Activated CD8-positive, alpha-beta memory T cell treated with anti-CD3 and anti-CD28 coated beads for 4 hours (primary cell): ENCODE measurements at places on chromosomes 13 and 19.

DNA sequence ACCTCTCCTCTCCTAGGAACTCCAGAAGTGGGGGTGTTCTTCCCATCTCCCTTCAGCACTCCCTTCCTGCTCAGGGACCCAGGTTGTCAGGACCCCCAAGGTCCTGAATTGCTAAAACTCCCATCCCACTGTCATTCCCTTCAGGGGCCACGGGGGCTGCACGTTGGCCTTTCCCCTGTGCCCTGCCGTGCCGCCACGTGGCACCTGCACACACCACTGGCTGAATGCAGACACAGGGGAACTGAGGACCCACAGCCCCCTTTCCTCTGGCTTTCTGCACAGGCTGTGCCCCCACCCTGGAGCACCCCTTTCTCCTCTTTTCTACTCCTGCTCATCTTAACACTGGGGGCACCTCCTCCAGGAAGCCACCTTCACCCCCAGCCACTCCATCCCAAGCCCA lies 9.0 kb downstream of the SHANK1 start:
- DNase-seq: no peak

DNA sequence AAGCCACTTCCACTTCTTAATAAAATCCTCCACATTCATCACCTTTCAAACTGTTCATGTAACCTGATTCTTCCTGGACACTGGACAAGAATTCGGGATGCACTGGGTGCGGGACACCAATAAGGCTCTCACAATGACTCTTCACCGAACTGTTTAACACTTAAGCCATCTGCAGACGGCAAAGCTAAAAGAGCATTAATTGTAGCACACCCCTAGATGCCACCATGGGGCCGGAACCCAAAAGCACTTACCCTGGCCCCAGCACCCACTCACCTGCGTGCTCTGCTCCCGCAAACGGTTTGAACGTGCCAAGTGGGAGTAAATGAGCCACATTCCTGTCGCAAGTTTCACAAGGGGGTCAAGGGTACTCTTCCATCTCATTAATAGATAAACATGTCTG lies 254.3 kb upstream of the PRR20A start:
- no peak for DNase-seq

GRCh38 chr13:66618702-66619101 lies 611.4 kb downstream of the PCDH9 start:
- DNase-seq: no peak

- no peak for DNase-seq
These were observed 451.1 kb downstream of the FOXO1 start for GRCh38 chr13:40215311-40215710.

DNA sequence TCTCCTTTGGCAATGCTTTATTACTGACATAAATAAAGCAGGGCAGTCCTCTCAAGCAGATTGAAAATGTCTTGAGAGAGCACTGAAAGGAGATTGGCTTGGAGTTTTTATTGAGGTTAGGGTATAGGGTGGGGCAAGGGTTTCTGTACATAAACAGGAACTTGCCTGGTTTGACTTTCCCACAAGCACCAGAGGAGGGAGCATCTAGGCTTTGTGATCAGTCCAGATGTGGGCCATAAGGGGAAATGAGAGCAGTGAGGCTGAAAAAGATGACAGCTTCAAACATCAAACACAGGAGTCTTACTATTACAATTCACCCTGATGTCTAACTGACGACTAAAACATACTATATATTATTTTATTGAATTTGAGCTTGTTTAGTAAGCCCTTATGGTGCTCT lies 260.9 kb downstream of the MTUS2 start:
- DNase-seq: no peak

- DNase-seq: no peak
These were observed 63.7 kb upstream of the IPO5 start for GRCh38 chr13:97889803-97890202.

DNA sequence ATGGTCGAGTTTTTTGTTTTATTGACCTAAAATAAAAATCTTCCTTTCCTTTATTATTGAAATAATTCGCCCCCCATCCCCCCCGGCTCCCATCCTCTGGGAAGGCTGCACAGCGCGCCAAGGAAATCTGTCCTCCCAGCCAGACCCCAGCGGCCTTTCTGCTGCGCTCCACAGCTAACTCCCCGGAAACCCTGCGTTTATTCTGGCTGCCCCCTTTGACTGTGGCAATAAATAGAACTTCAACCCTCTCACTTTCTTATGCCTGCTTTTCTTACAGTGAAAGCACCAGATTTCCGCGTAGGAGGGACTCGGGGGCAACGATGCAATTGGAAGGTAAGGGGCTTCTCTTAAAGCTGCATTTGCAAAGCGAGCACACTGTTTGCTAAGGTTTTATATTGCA lies 9.7 kb upstream of the C19orf12 start:
- DNase-seq: no peak

- DNase-seq: no peak
These were observed 198.5 kb downstream of the KATNAL1 start for GRCh38 chr13:30108913-30109237.

DNA sequence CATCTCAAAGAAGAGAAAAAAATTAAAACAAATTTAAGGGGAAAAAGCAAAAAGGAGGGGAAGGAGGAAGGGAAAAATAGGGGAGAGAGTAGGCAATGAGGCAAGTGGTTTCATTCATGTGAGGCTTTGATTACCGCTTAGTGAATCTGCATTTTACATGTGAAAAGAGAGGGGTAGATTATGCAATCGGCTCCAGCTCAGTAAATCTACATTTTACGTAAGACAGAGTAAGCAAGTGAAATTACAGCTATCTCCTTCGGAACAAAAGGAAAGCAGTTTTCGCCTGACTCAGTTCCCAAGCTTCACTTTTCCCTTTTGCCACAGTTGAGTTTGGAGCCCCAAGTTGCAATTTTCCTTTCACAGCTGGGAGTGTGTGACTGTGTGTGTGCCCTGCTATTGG lies 16.0 kb upstream of the OLFM2 start:
- no peak for DNase-seq

GRCh38 chr13:29943273-29943672 lies 92.9 kb upstream of the UBL3 start:
- no peak for DNase-seq

DNA sequence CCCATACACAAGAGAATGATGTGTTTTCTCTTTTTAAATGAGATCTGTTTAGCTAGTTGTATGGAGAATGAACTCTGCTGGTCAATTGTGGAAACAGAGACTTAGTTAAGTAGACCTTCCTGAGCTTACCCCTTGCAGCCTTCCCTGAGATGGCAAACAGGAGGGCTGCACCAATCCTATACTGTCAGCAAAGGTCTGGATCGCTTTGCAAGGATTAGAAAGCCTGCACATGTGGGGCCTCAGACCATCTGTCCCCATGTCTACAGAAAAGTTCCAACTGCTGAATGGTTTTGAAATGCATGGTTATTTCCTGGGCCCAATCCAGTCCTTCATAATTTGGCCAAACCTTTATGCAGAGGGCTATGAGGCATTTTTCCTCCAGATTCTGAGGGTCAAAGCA lies 183.9 kb upstream of the SLC10A2 start:
- DNase-seq: no peak

DNA sequence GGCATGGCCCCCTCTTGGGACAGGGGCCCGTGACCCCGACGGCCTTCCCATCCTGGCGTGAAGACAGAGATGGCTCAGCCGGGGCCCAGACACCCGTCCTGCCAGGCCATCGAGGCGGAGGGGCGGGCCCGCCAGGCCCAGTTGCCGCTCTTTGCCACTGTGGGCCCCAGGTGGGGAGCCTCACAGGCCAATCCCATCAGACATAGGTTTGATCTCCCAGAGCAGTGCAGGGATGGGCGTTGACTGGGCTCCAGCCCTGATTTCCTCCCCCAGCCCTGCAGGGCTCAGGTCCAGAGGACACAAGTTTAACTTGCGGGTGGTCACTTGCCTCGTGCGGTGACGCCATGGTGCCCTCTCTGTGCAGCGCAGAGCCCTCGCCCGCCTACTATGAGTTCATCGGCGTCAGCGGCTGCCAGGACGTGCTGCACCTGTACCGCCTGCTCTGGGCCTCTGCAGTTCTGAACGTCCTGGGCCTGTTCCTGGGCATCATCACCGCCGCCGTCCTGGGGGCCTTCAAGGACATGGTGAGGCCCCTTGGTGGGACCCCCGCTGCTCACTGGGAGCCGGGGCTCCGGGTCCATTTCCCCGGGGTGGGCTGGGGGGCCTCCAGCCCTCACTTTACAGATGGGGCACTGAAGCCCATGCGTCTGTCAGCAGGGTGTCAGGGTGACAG lies 42.4 kb downstream of the TMEM255B start:
- no peak for DNase-seq

- DNase-seq: no peak
These were observed 20.4 kb downstream of the ZNF574 start for GRCh38 chr19:42096255-42096837.

DNA sequence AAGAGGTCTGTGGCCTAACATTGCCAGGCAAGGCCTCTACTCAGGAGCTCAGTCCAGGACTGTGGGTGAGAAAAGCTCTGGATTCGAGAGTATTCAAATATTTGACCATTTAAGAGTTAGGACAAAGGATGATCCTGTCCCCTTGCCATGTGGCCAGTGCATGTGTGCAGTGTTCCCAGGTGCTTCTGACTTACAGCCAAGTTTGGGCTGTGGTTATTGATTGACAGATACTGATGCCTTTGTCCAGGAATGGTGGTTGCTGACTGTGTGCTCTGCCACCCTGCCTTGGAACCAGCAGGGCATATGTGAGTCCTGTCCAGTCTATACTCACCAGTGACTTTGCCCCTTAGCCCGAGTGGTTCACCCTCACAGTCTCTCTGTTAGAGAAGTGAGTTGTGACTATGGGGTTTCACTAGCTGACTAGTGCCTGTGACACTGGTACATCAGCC lies 51.9 kb downstream of the GARRE1 start:
- no peak for DNase-seq

DNA sequence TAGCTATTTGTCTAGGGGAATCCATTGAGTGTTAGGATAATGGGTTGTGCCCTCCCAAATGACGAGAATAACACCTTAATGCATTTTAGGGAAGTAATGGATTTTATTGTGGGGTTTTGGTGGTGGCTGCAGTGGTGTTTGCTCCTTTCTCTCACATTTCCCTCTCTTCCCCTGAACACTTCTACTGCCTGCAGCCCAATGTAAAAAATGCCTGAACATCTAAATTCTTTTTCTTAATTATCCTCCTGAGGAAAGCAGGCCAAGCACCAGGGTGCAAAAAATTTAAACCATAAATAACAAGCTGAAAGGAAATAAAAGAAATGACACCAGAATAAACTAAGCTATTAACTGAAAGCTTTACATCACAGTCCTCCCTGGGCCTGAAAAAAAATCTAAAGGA lies 57.3 kb upstream of the PCDH8 start:
- no peak for DNase-seq

- DNase-seq: no peak
These were observed 450.0 kb downstream of the KLF5 start for GRCh38 chr13:73508841-73509240.

- DNase-seq: no peak
These were observed 3.5 kb upstream of the ZFP82 start for GRCh38 chr19:36421749-36422481.
